ENCODE measurements at places on chromosomes 5 and 9.

- DNase-seq = no peak
These were observed 117.5 kb upstream of the CLINT1 start for GRCh38 chr5:157976429-157976828.

DNA sequence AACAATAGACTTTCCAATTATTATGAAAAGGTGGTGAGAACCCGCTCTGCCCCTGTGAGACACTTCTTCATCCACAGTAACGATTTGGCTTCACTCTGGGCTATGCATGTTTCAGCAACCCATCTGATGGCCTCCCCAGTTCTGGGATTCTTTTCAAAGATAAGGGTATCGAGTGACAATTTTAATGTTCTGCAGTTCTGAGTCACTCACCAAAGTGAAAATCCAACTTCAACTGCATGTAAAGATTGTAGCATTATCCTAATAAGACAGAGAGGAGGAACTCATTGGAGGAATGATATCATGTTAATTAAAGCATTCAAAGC is 1078.3 kb upstream of the SEMA6A start:
- DNase-seq = no peak

GRCh38 chr9:129964901-129965734 is 77.9 kb downstream of the FNBP1 start:
- DNase-seq = no peak

DNA sequence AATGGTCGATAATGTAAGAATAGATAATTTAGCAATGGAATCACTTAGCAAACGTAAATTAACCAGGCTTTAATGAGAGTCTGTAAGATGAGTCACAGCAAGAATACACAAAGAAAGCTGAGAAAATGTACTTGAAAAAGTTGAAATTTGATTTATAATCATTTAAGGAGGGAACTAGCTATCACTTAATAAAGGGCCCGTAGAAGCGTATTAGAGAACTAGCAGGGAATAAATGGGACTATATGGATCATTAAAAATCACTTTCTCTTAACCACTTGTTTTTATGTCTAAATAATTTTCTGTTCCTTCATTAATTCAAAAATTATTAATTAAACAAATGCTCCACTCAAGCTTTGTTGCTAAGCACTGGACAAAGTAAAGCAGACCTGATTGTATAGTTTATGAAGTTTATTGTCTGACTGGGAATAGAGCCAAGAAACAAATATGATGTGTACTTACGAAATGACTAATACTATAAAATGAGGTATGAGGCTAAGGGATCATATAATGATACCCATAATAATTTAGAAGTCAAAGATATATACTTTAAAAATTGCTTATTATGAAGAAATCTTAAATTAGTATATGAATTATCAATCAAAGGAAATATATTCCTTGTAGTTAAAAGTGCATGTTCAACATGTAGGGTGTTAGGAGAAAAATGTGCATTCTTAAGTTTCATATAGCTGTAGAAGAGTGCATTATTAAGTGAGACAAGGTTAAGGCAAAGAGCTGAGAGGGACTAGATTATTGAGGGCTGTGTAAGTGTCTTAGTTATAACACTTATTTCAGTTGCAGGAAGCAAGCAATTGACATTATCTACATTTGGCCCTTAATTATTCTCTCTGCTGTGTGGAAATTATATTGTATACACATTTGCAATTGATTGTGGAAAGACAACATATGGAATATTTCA is 196.8 kb downstream of the PRDM9 start:
- peak; percentile 81 for DNase-seq

GRCh38 chr5:72498284-72498683 is 8.9 kb downstream of the ZNF366 start:
- DNase-seq = no peak

DNA sequence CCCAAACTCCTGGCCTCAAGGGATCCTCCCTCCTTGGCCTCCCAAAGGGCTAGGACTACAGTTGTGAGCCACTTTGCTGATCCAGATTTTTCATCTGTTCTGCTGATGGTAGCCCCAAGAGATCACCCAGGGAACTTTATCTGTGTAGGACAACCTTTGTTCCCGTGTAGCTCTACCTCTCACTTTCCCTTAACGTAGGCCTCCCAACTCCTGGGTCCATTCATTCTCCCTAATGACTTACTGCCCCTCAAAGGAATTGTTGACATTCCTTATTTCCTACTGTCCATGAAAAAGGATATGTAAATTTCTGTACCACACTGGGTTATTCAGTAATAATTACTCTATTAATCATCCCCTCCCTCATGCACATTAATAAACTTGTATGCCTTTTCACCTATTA is 51.0 kb upstream of the PHF24 start:
- DNase-seq = no peak

- DNase-seq = no peak
These were observed 105.4 kb downstream of the SEMA5A start for GRCh38 chr5:9440517-9440916.

- no peak for DNase-seq
These were observed 29.0 kb upstream of the FAM174A start for GRCh38 chr5:100505984-100506670.

DNA sequence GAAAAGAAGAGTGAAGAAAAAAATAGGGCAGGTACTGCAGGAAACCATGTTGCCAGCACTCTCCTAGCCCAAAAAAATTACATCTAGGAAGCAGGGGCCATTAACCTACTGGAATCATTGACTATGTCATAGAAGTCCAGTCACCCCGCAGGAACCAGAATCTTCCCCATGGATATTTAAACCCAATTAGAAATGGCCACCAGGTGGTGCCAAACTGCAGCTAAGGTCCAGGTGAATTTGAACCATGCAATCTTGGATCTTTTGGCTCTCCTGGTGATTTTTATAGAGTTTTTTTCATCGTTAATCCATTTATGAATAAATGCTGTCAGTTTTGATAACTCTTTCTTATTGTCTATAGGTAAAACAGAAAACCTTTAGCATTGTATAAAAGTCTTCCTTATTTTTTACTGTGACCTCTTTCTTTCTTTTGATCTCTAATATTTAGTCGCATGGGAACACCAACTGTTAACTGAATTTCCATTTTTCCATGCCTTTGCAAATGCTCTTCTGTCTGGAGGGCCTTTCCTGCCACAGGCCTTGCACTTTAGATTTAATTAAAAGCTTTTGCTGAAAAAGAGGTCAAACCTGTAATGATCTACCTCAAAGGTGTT is 147.5 kb upstream of the FGF10 start:
- DNase-seq = peak; percentile 33

DNA sequence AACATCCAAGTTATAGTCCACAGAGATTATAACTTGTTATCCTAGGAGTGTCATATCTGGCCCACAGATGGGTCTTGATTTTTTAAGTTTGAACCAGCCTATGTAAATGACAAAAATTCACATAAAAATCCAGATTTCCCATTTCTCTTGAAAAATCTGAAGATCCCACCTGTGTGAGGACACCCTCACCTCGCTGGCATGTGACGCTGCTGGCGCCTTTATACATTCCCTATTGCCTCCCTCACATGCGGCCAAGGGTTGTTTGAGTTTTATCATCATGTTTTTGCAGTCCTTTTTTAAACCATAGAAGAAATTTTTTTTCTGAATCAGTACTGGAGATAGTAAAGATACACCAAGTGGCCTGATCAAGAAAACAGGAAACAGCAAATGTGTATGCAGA is 25.9 kb upstream of the PPP1R2B start:
- no peak for DNase-seq

- no peak for DNase-seq
These were observed 24.4 kb downstream of the SLC6A7 start for GRCh38 chr5:150214289-150214688.

GRCh38 chr9:36433386-36433785 is 33.3 kb upstream of the RNF38 start:
- no peak for DNase-seq

DNA sequence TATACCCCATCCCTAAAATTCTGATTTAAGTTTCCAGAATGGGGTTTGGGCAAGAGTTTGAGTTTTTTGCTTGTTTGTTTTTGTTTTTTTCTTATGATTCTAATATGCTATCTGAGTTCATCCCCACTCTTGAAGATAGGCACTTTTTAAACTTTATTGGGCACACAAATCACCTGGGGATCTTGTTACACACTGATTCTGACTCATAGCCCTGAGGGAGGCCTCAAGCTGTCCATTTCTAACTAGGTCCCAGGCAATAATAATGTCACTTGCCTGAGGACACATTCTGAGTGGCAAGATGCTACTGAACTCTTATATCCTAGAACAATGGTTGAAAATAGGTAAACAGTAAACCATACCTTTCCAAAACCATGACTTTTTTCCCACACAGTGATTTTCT is 22.8 kb upstream of the ABLIM3 start:
- DNase-seq = no peak

- no peak for DNase-seq
These were observed 57.7 kb upstream of the FRRS1L start for GRCh38 chr9:109224751-109225150.

DNA sequence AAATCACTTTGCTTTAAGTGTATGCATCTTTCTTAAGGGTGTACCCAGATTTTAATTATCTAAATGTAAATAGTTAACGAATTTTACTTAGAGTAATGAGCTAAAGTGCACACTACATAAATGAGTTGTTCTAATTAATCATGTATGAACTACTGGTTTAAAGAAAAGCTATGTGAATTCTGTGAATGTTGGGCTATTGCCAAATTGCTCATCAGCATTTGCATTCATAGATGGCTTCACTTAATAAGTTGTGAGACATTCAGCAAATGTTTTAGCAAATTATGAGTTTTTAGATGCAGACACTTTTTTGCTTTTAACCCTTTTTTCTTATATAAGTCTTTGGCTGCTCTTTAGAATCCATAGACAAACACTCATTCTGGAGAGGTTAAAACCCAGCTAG is 175.7 kb downstream of the PBX3 start:
- DNase-seq = no peak

GRCh38 chr5:33631786-33632185 is 191.0 kb downstream of the TARS1 start:
- DNase-seq = no peak

DNA sequence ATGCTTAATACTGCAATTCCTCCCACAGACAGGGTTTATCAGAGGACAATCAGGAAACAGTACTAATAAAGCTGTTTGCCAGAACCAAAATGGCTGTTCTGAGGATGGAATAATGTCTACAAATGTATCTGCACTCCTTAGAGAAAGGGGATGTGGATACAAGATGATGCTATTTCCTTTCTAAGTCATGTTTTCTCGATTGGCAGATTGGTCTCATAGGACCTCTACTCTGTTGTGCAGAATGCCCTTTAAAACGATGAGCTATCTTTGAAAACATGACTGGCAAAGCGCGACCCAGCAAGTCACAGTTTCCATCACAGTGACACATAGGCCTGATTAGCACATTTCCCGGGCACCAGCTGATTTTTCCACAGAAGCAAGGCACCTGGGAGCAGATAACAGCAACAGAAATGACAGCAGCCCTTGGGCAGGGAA is 54.0 kb downstream of the AOPEP start:
- no peak for DNase-seq

DNA sequence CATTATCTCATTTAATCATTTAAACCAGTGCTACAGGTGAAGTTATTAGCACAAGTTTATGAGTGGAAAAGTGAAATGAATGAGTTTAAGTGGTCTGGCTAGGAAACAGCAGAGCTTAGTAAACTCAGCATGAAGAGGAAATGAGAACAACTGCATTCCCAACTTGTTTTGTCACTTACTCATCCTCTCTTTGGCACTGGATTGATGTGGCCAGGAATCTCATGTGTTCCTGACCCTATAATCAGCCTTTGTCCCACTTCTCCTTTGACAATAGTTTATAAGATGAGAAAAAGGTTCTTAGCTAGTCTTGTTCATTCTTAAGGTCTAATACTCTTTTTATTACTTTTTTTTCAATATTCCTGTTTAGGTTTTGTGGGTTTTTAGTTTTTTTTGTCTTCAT is 559.2 kb upstream of the TLE4 start:
- DNase-seq = no peak

DNA sequence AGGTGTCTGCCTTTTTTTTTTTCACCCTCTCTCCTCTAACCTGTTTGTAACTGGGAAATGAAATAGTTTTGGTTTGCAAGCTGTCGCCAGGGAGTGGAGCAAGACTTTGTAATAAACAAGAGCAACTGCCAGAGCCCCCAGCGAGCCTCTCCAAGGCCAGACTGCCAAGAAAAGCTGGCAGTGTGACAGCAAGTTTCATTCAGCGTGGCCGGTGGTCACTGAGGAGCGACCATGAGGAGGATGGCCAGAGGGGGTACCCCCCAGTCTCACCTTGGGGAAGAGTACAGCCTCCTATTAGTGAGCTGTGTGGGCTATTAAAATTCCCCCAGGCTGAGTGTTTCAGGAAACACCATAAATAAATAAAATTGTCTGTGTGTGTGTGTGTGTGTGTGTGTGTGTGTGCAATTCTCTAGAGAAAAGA is 49.9 kb downstream of the ZFAND5 start:
- DNase-seq = peak; percentile 36

- no peak for DNase-seq
These were observed 63.8 kb upstream of the AFAP1L1 start for GRCh38 chr5:149207831-149208230.

DNA sequence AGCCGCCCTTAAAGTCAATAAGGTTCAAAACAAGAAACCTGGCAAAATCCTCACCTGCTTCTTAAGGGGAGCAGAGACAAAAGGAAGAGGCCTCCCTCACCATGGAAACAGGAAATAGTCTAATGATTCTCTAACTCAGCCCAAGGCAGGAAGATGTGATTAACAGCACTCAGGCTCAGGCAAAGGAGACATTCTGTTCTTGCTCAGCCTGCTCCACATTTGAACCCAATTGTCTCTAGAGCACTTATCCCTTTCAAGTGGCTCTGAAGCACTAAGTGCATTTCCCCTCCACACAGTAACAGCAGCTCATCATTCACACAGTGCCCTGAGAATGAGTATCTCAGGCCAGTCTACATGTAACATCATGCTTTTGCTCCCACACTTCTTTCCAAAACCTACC is 72.3 kb downstream of the NIPSNAP3B start:
- DNase-seq = peak; percentile 84

GRCh38 chr5:34621277-34622097 is 34.6 kb upstream of the RAI14 start:
- DNase-seq = no peak

- DNase-seq = no peak
These were observed 1.1 kb upstream of the FAF2 start for GRCh38 chr5:176446884-176447590.

DNA sequence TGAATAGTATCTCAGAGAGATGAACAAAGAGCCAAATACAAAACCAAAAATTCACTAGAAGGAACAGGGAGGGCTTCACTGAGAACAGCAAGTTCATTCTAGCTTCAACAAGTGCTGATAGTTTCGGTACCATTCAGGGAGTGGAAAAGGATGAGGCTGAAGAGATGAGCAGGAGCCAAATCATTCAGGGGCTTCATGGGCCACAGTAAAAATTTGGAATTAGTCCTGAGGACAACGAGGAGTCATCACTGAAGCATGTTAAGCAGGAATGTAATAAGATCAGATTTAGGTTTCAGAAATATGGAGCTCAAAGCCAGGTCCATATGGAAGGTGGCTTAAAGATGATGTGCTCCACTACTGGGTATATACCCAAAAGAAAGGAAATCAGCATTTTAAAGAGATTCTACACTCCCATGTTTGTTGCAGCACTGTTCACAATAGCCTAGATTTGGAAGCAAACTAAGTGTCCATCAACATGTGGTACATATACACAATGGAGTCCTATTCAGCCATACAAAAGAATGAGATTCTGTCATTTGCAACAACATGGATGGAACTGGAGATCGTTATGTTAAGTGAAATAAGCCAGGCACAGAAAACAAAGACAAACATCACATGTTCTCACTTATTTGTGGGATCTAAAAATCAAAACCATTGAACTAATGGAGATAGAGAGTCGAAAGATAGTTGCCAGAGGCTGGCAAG is 36.2 kb downstream of the SPOCK1 start:
- DNase-seq = no peak

GRCh38 chr9:89525446-89526374 is 27.8 kb upstream of the SEMA4D start:
- DNase-seq = no peak

- DNase-seq = no peak
These were observed 594.5 kb downstream of the BNC2 start for GRCh38 chr9:16275795-16276624.

Measured in NCI-H1105 (cell line).